ENCODE measurements at places on chromosomes 7 and 10. TPM values are rescaled to one million over a fixed set of nuclear protein-coding genes. Genes with fewer than 3 reads are reported as not detected.

DNA sequence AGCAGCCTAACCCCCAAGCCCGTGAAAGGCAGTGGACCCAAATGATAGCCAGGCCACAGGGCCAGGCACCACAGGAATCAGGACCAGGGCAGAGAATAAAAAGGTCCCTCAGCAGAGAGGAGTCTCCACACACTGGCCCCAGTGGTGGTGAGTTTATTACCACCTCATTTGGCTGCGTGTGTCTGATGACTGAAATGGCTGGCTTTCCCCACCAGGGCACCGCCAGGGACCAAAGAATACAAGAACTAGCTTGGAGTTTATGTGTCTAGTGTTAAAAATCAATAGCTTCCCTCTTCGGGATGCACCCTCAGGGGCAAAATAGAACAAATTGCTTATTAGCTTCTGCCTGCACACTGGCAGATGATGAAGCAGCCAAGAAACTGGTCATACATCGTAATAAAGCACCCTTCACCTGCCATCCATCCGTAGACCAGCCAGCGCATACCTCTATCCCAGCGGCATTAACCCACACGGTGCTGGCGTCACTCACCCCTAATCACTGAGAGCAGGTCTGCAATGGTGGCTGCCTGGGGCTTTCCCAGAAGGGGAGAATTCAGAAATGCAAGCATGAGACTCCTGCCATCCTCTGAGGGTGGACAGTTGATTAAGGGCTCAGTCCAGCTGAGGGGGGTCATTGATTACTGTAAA lies 223.7 kb upstream of the ZMIZ1 start:
- H3K4me1 ChIP-seq, result peaks cover 1% of the 10 kb centered on the region
- peaks cover 25% of the 10 kb centered on the region for H3K27me3 ChIP-seq
- no peak overlapping the region for H3K27ac ChIP-seq
- no peak for DNase-seq
- H3K36me3 ChIP-seq, result no peaks in the 10 kb centered on the region

DNA sequence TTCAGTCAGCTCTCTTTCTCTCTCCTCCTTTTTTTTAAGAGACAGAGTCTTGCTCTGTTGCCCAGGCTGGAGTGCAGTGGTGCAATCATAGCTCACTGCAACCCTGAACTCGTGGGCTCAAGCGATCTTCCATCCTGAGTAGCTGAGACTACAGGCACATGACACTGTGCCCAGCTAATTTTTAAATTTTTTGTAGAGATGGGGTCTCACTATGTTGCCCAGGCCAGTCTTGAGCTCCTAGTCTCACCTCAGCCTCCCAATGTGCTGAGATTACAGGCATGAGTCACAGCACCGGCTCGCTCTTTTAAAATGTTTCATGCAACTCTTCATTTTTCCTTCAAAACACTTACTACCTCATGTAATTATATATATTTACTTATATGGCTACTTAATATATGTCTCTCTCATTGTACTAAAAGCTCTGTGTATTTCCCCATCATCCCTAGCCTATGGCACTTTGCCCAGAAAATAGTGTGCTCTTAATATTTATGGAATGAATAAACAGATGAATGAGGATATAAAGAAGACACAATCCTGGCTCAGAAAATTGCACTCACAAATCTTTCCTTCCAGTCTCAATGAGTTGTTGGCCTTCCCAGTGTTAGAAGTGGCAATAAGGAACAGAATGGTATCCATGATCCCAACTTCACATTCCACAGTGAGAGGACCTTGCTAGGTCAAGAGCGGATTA lies 33.9 kb downstream of the EBLN1 start:
- peaks cover 17% of the 10 kb centered on the region for H3K27me3 ChIP-seq
- H3K4me3 ChIP-seq, result no peak overlapping the region
- DNase-seq, result no peak
- no peak overlapping the region for H3K27ac ChIP-seq
- no peaks in the 10 kb centered on the region for H3K4me1 ChIP-seq

DNA sequence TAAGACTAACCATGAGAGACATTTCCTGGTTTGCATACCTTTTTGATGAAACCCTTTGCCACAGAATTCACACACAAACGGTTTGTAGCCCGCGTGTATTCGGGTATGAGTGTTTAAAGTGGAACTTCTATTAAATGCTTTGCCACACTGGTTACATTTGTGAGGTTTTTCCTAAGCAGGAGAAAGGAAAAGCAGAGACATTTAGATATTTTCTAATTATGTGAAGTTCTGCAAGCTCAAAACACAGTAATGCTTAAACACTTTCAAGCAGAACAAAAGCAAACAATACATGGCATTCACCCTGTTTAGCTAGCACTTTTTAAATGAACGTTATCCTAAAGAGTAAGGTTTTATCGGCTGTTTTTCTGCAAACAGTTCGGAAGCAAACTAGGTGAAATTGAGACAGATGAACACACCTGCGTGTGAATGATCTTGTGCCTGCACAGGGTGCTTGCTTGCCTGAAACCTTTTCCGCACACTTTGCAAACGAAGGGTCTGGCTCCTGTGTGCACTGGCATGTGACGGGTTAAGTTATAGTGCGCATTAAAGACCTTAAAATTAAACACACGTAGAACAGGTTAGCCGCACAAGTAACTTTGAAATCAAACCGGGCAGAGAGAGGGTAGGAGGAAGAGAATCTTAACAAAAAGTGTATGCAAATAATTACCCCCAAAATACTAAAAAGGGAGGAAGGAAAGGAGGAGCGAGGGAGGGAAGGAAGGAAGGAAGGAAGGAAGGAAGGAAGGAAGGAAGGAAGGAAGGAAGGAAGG lies 1.6 kb downstream of the FEZF1 start:
- no peak for DNase-seq
- H3K27ac ChIP-seq, result no peak overlapping the region
- H3K4me3 ChIP-seq, result no peak overlapping the region
- no peaks in the 10 kb centered on the region for H3K36me3 ChIP-seq

- DNase-seq, result no peak
- no peaks in the 10 kb centered on the region for H3K27me3 ChIP-seq
- H3K27ac ChIP-seq, result no peak overlapping the region
- H3K4me1 ChIP-seq, result no peaks in the 10 kb centered on the region
- peaks cover 1% of the 10 kb centered on the region for H3K36me3 ChIP-seq
- H3K4me3 ChIP-seq, result no peak overlapping the region
Measured at GRCh38 chr7:56495165-56495564, 378.9 kb upstream of the NUPR2 start.

Gene NPY4R
- total RNA-seq, result 0.71 TPM

All from progenitor cell of endocrine pancreas (in vitro differentiated cells).